Lung (tissue), 17 donors: ENCODE measurements at places on chromosomes 4 and X. TPM values are rescaled to one million over a fixed set of nuclear protein-coding genes. Genes with fewer than 3 reads are reported as not detected.

GRCh38 chr4:44679060-44679459, 840 bp downstream of the GUF1 start:
- H3K27ac ChIP-seq = peak overlapping the region; percentile 96
- peak overlapping the region; percentile 93 for H3K4me3 ChIP-seq
- DNase-seq = no peak
- H3K27me3 ChIP-seq = no peaks in the 10 kb centered on the region
- peaks cover 4% of the 10 kb centered on the region for H3K36me3 ChIP-seq

GRCh38 chrX:38804432-38804681, 3.1 kb downstream of the MID1IP1 start:
- peak overlapping the region; percentile 54 for H3K4me3 ChIP-seq
- H3K27ac ChIP-seq = peak overlapping the region; percentile 93
- peaks cover 2% of the 10 kb centered on the region for H3K27me3 ChIP-seq
- DNase-seq = no peak

GRCh38 chr4:108352664-108353308, 184.1 kb upstream of the LEF1 start:
- no peak for DNase-seq
- H3K4me3 ChIP-seq = no peak overlapping the region
- no peak overlapping the region for H3K27ac ChIP-seq
- H3K4me1 ChIP-seq = peaks cover 5% of the 10 kb centered on the region
- H3K27me3 ChIP-seq = no peaks in the 10 kb centered on the region

- no peaks in the 10 kb centered on the region for H3K4me1 ChIP-seq
- no peak overlapping the region for H3K27ac ChIP-seq
- no peaks in the 10 kb centered on the region for H3K36me3 ChIP-seq
- H3K4me3 ChIP-seq = no peak overlapping the region
- peaks cover 48% of the 10 kb centered on the region for H3K27me3 ChIP-seq
- DNase-seq = no peak
These were observed 22.9 kb downstream of the DOK7 start for GRCh38 chr4:3485886-3486540.

DNA sequence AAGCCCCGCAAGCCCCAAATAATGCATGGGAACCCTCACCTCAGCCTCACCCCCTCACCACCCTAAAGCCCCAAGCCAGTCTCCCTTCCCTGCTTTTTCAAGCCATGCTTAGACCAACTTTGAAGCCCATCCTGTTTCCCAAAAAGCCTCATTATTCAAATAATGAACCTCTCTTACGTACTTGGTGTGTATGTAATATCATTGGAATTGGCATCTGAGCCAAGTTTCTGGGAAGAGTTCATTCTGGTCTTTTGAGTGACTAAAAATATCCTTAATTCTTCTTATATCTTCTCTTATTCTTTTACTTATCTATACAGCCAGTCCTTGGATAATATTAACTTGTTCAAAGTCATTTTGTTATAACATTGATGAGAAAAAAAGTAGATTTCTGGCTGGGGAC, 875.8 kb upstream of the SLIT2 start:
- no peak for DNase-seq
- no peak overlapping the region for H3K4me3 ChIP-seq

The SCFD2 gene
- 10.3 TPM for polyA plus RNA-seq

The SMIM20 gene
- polyA plus RNA-seq = 28.6 TPM
